ENCODE measurements at places on chromosomes 2 and 18.

- no peak for DNase-seq
Observed at GRCh38 chr18:2104620-2105462, 466.5 kb downstream of the METTL4 start.

DNA sequence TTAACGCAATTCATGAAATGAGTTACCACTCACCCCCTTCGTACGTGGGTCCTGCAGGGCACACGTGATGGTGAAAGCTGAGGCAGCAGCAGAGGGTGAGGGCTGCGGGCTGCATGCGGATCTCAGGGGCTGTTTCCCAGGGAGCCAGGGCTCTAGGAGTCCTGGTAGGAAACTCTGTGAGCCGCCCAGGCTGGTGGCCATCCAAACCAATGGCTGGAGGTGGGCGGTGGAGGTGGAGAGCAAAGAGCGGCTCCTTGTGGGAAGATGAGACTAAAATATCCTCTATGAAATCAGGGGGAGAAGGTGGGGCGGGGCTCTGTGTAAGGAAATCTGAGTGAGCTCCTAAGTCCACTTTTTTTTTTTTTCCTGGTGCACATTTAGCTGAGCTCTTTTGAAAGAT is 120.1 kb upstream of the SLC1A4 start:
- no peak for DNase-seq

DNA sequence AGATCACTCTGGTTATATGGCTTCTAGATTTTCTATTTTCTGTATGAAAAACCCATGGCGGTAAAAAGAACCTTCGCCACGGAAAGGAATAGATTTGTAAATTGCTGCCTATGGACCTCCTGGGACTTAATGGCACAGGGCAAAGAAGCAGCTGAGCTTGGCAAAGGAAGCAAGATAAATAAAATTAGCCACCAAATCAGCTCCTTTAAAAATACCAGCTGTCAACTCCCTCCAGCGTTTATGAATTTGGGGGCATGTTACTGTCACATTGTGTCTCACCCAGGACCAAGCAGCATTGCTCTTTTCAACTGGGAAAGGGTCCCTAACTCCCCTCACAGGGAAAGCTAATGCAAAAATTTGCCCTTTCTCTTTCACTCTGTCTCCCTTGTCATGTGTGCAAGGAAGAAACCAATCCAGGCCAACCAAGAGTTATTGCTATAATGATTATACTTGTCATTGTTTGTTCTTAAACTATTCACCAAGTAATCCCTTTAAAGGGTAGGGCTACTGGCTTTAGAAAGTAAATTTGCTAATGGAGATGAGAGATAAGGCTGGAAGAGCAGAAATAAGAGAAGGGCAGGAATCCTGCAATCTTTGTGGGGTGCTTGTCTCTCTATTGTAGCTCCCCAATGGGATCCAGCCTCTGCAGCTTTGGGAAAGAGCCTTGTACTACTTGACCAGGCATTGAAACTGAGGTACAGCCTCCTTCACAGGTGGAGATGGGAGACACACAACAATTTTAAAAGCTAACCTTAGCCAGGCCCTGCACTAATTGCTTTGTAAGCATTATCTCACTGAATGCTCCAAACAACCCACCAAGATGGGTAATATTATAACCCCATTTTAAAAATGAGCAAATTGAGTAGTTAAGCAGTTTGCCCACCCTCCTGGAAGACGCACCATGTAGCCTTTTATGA is 119.1 kb upstream of the KLF7 start:
- DNase-seq: no peak

DNA sequence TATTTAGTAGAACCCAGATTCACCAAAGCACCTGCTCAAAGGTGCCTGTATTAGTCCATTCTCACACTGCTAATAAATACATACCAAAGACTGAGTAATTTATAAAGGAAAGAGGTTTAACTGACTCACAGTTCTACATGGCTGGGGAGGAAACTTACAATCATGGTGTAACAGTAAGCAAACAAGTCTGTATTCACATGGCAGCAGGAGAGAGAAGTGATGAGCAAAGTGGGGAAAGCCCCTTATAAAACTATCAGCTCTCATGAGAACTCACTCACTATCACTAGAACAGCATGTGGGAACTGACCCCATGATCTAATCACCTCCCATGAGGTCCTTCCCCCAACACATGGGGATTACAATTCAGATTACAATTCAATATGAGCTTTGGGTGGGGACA is 28.0 kb upstream of the DDX18 start:
- no peak for DNase-seq

DNA sequence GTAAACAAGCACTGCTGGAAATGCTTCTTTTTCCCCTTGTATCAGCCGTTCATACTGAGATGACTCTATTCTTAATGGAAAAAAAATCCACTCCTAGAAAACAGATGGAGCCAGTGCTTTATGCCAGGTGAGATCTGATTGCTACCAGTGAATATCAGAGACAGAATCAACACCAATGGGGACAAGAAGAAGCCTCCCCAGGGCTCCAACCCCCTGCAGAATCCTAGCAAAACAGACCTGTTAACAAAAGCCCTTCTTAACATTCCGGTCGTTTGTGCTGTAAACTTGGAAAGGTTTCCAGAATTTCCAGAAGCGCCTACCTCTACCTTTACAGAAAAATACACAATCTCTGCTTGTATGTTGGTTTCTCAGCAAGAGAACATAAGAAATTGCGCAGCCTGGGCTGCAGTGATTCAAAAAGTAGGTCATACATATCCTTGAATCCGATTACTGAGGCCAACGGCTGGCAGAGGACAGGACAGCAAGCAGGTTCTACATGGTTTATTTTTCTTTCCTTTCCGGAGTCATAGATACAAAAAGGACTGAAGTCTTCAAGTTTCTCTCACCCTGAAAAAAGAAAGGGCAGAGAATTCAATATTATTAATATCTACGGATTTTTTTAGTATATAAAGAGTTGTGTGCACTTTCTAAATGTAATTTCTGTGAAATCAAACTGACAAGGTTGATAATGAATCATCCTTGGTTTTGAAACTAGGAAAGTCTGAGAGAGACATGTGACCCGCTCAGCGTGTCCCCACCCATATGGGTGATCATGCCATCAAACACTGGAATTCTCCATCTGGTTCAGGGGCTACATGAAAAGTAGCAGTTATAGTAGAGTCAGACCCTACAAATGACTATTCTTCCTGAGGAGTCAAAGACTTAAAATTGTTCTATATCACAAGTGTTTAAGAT is 266.7 kb upstream of the MGAT5 start:
- DNase-seq: no peak

DNA sequence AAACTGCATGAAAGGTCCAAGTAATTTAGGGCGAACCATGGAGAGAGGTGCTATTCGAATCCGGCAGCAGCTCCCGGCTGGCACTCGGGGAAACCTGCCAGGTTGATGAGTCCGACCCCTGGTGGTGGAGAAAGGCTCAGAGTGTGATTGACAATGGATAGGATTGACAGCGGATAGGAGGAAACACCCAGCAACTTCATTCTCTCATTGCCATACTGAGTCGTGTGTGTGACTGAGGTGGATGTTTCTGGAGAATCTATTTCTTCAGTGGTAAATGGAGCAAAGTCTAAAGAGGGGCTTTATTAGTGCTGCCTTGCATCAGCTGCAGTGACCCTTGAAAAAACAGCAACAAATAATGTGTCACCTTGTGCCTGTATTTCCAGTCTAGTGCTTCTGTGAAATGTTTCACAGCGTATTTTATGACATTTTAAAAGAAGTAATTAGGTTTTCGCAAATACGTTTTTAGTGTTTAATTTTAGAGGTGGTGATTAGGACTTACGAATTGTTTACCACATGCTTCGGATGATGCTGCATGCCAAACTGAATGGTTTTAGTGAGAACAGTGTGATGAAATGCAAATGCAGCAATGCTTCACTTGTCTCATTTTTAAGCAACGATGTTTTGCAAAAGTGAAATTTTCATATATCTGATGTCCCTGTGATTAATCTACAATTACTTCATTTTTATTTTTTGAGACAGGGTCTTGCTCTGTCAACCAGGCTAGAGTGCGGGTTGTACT is 102.0 kb downstream of the DCDC2C start:
- no peak for DNase-seq
